ENCODE measurements at places on chromosomes 3 and 15.

DNA sequence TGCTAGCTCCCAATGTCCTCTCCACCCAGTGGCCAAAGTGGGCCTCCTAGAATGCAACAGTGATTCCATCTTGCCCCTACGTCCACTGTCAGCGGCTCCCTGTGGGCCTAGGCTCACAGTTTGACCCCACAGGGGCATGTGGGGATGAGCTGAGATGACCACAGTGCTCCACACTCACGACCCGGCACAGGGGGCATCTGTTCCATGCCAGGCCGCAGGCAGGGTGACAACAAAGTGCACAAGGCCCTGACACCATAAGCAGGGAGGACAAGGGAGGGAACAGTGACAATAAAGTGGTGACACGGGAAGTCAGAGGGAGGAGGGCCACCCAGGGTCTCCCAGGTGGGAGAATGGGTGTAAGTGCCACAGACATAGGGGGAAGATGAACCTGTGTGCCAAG is 5.1 kb upstream of the PLXNA1 start:
- no peak for DNase-seq

- no peak for DNase-seq
These were observed 742.4 kb downstream of the NAALADL2 start for GRCh38 chr3:175601521-175601920.

- DNase-seq: no peak
These were observed 2.8 kb downstream of the DUSP7 start for GRCh38 chr3:52053307-52054304.

GRCh38 chr3:48016301-48016973 is at the start of gene MAP4:
Gene MAP4, minus strand, starts transcription at chr3:48016416. Its CDS starts 17,556 bp downstream, at chr3:47998860.
- DNase-seq: no peak

DNA sequence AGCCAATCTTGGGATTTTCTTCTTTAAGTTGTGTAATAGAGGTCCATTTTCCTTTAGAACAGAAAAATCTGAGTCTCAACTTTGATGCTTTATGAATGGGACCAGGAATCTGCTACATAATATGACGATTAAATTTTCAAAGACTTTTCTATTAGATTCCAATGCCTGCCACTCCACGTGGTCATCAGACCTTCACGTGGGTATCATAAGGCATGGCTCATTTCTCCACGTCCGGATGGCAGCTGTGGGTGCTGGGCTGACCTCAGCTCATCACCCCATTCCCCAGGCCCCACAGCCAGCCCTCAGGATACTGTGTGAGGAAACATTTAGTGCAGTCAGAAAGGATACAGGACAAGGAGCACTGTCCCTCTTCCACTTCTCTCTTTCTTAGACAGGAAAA is 159.7 kb downstream of the SEMA6D start:
- no peak for DNase-seq

DNA sequence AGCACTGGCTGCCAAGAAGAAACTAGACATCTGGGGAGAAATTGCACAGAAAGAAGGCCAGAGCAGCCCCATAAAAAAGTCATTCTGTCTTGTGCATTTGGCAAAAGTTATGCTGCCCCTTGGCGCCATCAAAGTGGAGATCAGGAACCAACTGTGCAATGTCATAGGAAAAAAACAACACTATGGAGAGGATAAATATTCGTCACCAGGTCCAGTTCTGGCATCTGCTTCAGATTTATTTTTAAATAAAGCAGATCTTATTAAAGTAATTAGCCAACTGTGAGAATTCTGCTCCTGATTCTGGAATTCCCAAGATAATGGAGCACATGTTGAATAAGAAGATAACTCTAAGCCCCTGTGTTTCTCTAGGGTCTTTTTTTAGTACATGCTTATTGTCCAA is 500.0 kb upstream of the IL12A start:
- no peak for DNase-seq

GRCh38 chr15:95162967-95163531 is 931.7 kb downstream of the MCTP2 start:
- no peak for DNase-seq

DNA sequence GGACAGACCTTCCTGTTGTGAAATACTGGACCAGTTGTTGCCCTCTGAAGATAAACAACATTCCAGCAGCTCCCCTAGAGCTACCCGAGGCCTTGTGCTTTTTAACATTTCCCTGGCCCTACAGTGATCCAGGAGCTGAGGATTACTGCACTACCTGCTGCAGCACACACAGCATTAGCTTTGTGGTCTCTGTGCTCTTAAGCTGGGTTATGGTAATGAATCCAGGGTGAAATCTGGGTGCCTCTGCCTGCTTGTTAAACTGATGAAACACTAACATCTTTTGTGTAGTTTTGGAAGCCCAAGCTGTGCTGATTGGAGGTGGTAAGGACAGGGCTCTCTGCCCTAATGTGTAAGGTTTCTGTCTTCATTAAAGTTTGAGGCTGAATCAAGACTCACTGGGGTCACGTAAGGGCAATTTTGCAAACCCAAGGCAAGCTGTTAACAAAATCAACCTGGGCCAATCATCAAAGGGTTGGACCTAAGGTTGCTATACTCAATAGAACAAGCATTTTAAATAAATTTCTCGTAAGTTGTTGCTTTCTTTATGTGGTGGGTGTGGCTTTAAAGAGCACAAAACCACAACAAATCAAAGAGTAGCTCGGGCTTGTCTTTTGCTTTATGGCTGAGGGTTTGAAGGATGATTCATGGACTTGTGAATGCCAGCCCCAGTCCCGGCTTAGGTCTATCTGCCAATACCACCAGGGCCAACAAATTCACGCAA is 183.9 kb downstream of the TPRG1 start:
- peak; percentile 38 for DNase-seq

DNA sequence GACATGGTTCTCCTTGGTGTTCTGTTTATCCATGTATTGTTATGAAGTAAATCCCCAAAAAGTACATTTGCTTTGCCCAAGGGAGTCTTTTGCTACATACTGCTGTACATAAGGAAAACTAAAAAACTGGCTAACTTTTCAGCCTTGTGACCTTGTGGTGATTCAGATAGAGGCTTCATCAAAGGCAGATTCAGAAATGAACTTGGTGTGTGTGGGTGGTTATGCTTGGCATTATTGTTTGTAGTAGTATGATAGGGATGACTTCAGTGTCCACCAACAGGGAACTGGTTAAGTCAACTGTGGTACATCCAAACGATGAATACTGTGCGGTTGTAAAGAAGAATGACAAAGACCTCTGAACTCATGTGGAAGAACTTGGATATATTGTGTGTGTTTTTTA is 75.6 kb upstream of the CHRNB4 start:
- no peak for DNase-seq

GRCh38 chr3:53803816-53804695 is 42.2 kb downstream of the CHDH start:
- DNase-seq: no peak

- no peak for DNase-seq
These were observed 846.5 kb upstream of the ALCAM start for GRCh38 chr3:104520228-104520655.

DNA sequence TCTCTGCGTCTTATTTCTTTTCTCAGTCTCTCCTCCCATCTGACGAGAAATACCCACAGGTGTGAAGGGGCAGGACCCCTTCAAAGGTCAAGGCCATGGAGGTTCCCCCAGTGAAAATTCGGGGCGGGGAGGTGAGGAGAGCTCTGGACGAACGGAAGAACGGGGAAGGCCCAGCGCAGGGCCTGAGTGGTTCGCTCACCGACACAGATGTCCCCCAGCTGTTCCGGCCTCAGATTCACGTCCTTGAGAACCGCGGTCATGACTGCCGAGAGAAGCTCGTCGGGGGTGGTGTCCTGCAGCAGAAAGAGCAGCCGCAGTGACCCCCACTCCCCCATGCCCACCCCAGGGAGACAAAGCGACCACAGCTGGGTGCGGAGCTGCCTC is 542 bp downstream of the ACAA1 start:
- no peak for DNase-seq

GRCh38 chr15:90838139-90838538 is 30.2 kb upstream of the FURIN start:
- DNase-seq: no peak

- DNase-seq: no peak
These were observed 234.3 kb downstream of the SQOR start for GRCh38 chr15:45869034-45869668.

- DNase-seq: peak; percentile 75
These were observed 1.3 kb downstream of the GNAT1 start for GRCh38 chr3:50192689-50193141.

GRCh38 chr3:123871946-123872345 is 12.2 kb downstream of the MYLK start:
- DNase-seq: no peak

GRCh38 chr3:105277656-105278055 is 89.1 kb upstream of the ALCAM start:
- DNase-seq: no peak

- no peak for DNase-seq
These were observed 2.2 kb downstream of the MAPK6 start for GRCh38 chr15:52021128-52021671.

DNA sequence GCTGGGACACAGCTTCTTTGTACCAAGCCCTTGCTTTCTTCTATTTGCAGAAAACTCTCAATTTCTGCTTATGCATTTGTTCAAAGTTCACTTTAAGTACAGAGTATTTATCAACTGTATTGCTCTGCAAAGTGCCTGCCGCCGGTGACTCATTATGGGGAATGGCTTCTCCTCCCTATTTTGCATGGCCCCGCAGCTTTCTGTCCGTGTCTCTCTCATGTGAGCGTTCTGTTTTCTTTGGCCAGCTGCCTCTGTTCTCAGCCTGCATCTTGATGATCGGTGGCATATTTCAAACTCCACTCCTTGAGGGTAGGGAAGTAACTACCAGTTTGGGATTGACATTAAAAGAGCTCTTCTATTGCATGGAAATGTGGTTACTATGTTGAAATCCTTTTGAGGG is 28.6 kb upstream of the ST8SIA2 start:
- DNase-seq: no peak

- no peak for DNase-seq
These were observed 1.6 kb upstream of the WDR82 start for GRCh38 chr3:52280050-52280461.

- no peak for DNase-seq
These were observed 158.8 kb downstream of the ERC2 start for GRCh38 chr3:56309465-56309864.

- no peak for DNase-seq
These were observed 25.9 kb upstream of the SLC41A3 start for GRCh38 chr3:126109880-126110235.

DNA sequence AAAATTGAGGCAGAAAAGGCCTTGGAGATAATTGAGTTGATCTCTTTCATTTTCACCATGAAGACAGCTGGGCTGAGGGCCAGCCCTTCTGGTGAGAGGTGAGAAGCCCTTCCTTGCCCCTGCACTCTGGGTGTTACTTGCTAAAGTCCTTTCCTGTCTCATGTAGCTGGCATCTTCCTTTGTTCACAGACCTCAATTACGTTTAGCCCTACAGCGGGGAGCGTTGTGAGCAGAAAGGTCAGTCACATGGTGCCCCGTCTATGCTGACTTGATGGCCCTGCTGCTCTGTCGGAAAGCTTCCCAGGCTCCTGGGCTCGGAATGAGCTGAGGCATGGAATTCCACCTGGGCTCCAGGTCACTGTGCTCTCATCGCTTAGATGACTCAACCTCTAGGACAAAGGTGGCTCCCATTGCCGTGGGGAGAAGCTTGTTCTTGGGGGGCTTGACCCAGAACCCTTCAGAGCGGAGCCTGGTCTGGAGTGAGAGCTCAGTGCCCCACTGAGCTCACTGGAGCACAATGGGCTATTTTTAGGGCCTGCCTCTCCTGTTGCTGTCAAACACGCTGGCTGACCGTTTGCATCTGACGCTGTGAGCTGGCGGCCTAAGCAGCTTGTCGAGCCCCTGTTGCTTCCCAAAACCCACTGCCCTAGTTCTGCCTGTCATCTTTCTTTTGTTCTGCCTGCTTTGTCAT is 47.0 kb downstream of the RPLP1 start:
- no peak for DNase-seq

- no peak for DNase-seq
These were observed 228.0 kb downstream of the MBNL1 start for GRCh38 chr3:152496716-152497115.

DNA sequence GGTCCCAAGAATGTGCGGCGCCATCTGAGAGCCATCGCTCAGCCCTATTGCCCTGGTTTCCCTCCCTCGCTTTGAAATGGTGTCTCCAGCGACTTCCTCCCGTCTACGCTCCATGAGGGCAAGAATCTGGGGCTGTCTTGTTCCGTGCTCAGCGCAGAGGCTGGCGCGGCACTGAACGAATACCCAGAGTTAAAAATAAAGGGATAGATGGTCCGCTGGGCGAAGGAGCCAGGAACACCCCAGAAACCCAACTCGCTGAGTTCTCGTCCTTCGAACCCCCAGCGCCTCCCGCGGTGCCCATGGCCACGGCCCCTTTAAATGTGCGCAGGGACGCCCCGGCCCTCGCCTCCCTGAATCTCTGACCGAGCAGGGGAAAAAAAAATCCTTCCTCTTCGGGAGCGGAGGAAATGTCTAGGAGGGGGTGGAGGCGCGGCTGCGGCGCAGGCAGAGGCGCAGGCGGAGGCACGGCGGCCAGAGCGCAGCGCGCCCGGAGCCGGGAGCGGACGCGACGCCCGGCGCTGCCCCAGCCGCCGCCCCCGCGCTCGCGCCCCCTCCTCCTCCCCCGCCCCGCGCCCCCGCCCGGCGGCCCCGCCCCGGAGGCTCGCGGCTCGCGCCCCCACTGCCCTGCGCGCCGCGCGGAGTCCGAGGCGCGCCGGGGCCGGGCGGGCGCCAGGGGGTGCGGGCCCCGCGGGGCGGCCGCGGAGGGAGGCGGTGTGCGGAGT is 8.5 kb upstream of the FGD5 start:
- DNase-seq: no peak

- DNase-seq: no peak
These were observed 33.7 kb upstream of the PPM1L start for GRCh38 chr3:160722331-160722730.

DNA sequence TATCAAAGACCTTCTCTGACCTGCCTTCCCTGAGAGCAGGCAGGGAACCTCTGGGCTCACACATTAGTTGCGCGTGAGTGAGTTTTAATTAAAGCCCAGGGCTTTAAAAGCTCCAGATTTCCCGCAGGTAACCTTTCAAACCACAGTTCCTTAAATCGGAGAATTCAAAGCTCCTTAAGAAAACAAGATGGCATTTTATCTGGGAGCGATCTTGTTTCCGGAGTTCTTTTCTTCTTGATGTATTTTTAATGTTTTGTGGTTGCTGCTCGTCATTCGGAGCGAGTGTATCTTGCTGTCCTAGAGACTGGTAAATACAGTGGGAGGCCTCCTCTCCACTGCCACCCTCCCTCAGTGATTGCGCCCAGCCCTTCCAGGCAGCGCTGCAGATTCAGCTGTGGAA is 284.3 kb downstream of the CLSTN2 start:
- DNase-seq: no peak

GRCh38 chr3:18890449-18890848 is 257.9 kb upstream of the KCNH8 start:
- no peak for DNase-seq

- DNase-seq: no peak
These were observed 136.0 kb downstream of the KCNMB2 start for GRCh38 chr3:178672275-178672674.

- DNase-seq: no peak
These were observed 82.9 kb downstream of the HES1 start for GRCh38 chr3:194218646-194219453.

- no peak for DNase-seq
These were observed 291.7 kb downstream of the MEX3B start for GRCh38 chr15:81754078-81754477.
